ENCODE measurements at places on chromosomes 7 and 10.

- H3K27ac ChIP-seq = peak overlapping the region; percentile 5
- no peaks in the 10 kb centered on the region for H3K27me3 ChIP-seq
- peaks cover 25% of the 10 kb centered on the region for H3K4me1 ChIP-seq
- no peak for DNase-seq
- H3K36me3 ChIP-seq = peaks cover 56% of the 10 kb centered on the region
Measured at GRCh38 chr10:102603946-102604345, 40.3 kb upstream of the TRIM8 start.

DNA sequence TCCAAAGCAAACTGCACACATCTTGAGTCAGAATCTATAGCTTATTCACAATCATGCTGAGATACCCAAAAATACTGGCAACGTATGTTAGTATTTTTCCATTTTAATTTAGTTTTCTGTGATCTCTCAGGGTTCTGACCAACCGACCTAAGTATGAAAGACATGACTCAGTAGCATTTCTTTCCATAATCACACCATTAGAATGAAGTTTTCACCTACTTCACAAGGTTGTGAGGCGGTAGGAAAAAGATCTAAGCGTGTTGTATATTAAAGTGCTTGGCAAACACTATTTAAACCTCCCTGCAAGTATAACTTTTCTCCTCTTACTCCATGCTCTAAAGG is 49.1 kb downstream of the PLCE1 start:
- H3K4me1 ChIP-seq = no peaks in the 10 kb centered on the region
- DNase-seq = no peak
- H3K36me3 ChIP-seq = no peaks in the 10 kb centered on the region
- no peak overlapping the region for H3K27ac ChIP-seq

GRCh38 chr10:21497177-21497807 is 28.2 kb downstream of the SKIDA1 start:
- DNase-seq = peak; percentile 91
- H3K4me3 ChIP-seq = peak overlapping the region; percentile 55
- H3K27ac ChIP-seq = peak overlapping the region; percentile 13
- H3K27me3 ChIP-seq = no peaks in the 10 kb centered on the region
- peaks cover 28% of the 10 kb centered on the region for H3K4me1 ChIP-seq

GRCh38 chr7:207418-208129 is 15.2 kb downstream of the FAM20C start:
- no peaks in the 10 kb centered on the region for H3K27me3 ChIP-seq
- no peak for DNase-seq
- H3K4me1 ChIP-seq = no peaks in the 10 kb centered on the region
- peaks cover 89% of the 10 kb centered on the region for H3K36me3 ChIP-seq

DNA sequence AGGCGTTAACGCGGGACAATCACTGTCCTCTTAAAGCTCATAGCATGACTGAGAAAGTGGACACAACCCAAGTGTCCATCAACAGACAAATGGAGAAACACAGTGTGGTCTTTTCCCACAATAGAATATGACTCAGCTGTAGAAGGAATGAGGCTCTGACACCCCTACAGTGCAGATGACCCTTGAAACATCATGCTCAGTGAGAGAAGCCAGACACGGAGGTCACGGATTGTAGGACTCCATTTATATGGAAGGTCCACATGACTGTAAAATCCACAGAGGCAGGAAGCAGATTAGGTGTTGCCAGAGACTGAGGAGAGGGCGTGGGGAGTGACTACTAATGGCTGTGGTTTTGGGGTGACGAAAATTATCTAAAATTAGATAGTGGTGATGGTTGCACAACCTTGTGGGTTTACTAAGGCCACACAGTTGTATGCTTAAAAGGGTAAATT is 6.1 kb upstream of the NCAPG2 start:
- no peaks in the 10 kb centered on the region for H3K4me1 ChIP-seq
- no peak for DNase-seq
- no peaks in the 10 kb centered on the region for H3K36me3 ChIP-seq
- no peak overlapping the region for H3K4me3 ChIP-seq
- H3K27me3 ChIP-seq = no peaks in the 10 kb centered on the region
- H3K27ac ChIP-seq = no peak overlapping the region

DNA sequence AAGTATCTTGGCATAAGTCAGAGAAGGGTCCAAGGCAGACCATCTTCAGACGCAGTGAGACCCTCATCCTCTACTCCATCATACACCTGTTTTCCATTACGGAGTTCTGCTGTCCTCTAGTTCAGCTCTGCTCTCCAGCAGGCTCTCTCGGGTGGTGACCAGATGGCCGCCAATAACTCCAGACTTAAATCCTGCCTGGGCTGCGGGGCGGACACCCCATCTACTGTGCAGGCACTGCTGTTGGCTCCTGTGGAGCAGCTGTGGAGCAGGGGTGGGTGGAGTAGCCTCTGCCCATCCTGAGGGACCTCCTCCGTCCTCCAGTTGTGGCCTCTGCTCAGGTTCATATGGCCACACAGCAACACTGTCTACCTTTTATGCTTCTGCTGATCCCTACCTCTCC is 608.1 kb downstream of the SDK1 start:
- DNase-seq = no peak
- H3K4me1 ChIP-seq = no peaks in the 10 kb centered on the region
- no peaks in the 10 kb centered on the region for H3K27me3 ChIP-seq

Data from tibial artery (tissue), 4 donors.